Activated T-helper 17 cell treated with anti-CD3 and anti-CD28 coated beads, Interleukin-2, amount 50 U/mL, for 72 hours (primary cell): ENCODE measurements at places on chromosomes 5 and 9.
A peak's percentile ranks its signal among the peaks of the same experiment; 100 is the strongest.

DNA sequence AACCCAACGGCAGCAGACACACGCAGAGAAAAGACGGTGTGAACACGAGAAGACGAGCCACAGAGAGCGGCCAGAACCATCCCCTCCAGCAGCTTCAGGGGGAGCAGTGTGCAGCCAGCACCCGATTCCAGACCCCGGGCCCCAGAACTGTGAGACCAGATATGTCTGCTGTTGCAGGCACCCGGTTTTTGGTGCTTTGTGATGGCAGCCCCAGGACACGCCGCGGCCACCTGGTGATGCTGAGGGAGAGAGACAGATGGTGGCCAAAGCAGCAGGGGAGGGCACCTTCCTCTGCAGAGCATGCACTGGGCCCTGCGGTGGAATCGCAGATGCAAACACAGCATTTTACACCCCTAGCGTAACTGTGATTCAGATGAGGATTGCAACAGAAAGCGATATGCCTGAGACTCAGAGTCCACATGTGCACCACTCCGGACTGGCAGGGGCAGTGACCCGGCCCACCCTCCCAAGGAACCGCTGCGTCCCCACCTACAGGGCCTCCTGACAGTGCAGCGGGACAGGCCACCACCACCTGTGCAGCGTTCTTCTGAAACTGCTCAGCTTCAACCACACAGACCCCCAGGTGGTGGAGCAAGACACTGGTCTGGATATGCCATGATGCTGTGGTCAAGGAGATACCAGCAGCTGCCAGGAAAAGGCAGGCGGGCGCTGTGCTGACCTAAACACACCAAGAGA lies 24.0 kb downstream of the ZDHHC11B start:
- no peak for ATAC-seq

DNA sequence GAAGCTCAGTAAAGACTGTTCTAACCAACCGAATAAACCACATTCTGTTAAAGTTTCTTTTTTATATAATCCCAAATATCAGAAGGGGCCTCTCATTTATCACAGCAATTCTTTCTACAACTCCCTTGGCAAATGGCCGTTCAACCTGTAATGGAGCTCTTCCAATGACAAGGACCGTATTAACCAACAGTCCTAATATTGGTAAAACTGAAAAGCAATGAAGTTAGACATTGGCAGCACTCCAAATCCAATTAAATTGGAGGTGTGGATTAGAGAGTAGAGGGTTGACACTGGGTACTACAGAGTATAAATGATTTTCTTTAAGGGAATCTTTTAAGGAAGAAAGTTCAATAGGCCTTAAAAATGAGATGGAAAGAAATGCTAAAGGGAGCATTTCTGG lies 842 bp downstream of the TMED7 start:
- ATAC-seq = no peak

GRCh38 chr5:116216246-116216645 lies 131.4 kb downstream of the COMMD10 start:
- no peak for ATAC-seq

DNA sequence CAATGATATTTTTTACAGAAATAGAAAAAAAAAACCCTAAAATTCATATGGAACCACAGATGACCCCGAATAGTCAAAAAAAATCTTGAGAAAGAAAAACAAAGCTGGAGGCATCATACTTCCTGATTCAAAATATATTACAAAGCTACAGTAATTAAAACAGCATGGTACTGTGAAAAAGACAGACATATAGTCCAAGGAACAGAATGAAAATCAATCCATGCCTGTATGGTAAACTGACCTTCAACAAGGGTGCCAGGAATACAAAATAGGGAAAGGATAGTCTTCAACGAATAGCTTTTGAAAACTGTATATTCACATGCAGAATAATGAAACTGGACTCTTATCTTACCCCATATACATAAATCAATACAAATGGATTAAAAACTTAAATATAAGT lies 307.5 kb downstream of the MCTP1 start:
- no peak for ATAC-seq

DNA sequence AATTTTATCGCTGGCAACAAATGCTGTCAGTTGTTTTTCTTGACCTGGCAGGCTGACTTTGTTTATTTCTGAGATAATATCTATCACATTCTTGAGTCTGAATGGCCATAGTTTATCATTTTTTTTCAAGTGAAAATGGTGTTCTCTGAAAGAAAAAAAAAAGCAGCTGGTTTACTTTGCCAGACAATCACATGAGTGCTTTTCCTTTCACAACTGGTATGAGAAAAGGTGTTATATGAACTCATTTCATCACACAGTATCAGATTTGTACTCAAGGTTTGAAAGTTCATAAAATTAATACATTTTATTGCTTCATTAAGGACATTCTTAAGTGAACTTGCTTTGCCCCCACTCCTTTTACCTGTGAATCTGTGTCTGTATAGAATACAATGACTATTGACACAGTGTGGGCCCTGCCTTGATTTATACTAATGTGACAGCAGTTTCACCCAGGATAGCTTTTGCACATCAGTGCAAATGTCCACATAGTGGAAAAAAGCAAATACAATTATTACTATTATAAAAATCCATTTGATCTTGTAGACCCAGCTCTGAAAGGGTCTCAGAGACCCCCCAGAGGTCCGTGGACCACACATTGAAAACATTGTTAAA lies 33.1 kb upstream of the PRLR start:
- no peak for ATAC-seq

- ATAC-seq = no peak
These were observed 391.6 kb downstream of the DMRTA1 start for GRCh38 chr9:22838266-22838665.

DNA sequence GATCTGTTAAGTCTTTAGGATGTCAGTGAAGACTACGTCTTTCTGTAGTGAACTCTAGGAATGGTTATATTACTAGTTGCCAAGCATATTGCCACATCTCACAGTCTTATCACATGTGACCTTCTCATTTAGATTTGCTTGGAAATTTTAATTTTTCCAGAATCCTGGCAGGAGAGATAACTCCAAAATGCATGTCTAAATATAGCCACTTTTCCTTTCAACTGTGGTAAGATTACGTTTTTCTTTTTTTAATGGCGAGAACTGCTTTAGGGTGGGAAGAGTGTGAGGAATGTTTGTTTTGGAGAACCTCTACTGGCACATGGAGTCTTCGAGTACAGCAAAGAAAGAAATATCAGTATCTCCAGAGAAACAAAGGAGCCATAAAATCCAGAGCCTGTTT lies 91.7 kb upstream of the ADAMTSL1 start:
- ATAC-seq = no peak

DNA sequence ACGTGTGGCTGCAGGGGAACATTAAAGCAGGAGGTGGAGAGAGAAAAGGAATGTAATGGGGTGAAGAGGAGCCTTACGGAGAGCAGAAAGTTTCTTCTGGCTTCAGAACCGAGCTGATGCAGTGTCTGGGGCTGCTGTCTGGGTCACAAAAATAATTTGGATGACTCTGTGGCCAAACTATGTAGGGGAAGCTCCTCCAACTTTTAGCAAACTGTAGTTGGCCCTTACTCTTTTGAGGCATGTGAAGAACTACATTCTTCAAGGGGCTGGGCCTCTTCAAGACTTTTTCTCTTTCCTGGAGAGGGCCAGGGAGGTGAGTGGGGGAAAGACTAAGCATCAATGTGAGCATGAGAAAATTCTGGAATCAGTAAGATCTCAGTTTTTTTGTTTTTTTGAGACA lies 31.9 kb upstream of the SPARC start:
- ATAC-seq = no peak

DNA sequence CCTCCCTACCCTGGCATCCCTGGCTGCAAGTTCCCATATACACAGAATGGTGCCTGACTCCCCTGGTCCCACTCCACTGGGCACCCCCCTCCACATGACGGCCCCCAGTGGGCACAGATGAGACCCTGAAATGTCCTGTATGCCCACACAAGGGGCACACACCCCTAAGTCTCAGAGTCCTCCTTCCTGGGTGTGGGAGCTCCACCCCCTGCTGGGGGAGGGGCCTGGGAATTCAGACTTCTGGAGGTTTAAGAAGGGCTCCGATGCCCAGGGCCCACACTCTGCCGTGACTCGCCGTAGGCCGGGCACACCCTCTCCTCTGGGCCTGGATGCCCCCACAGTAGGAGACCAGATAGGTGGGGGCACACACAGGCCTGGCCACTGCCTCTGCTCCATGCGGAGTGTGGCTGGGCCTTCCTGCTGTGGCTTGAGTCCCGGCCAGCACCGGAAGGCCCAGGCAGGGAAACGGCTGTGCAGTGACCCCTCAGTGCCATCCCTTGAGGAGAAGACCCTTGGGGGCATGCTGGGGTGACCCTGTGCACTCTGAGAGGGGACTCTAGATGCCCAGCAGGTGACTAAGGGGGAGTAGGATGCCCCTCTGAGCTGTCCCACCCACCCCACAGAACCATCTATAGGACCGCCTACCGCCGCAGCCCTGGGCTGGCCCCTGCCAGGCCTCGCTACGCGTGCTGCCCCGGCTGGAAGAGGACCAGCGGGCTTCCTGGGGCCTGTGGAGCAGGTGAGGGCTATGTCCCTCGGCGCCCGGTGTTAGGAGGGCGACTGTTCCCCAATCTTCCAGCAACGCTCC lies 6.5 kb downstream of the EGFL7 start:
- no peak for ATAC-seq

DNA sequence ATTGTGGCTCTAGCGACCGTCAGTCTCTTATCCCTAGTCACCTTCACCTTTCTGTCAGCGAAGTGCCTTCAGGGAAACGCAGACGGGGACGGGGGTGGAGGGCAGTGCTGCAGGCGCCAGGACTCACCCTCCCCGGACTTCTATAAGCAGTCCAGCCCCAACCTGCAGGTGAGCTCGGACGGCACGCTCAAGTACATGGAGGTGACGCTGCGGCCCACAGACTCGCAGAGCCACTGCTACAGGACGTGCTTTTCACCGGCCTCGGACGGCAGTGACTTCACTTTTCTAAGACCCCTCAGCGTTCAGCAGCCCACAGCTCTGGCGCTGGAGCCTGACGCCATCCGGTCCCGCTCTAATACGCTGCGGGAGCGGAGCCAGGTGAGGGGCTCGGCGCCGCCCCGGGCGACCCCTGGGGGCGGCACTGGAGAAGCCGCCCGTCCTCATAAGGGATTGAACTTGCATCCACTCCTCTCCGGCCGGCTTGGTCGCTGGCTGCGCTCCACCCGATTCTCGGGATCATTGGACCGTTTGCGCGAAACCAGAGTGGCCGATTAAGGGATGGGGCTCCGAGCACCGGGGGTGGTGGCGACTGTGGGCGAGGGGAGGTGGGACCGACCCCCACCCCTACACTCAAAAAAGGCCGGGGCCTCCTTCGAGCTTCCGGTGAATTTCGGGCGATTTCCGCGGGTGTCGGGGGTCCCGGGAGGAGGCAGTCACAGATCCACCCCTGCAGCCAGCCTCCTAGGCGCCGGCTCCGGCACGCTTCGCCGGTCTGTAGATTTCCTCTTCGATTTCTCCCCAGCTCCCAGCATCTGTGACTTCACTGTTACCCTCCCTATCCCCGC lies 2.7 kb downstream of the PCDHGC5 start:
- no peak for ATAC-seq

DNA sequence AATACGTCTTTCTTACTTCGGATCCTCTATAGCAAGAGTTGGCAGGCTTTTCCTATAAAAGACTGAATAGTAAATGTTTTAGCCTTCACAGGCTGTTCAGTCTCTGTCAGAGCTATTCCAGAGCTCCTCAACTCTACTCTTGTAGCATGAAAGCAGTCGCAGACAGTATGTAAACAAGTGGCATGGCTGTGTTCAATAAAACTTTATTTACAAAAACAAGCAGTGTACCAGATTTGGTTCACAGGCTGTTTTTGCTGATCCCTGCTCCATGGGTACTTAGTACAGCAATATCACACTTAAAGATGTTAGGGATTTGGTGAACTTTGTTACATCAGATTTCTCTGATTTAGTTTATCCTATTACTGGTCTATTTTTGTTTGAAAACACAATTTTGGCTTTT lies 235.2 kb downstream of the MLLT3 start:
- no peak for ATAC-seq

DNA sequence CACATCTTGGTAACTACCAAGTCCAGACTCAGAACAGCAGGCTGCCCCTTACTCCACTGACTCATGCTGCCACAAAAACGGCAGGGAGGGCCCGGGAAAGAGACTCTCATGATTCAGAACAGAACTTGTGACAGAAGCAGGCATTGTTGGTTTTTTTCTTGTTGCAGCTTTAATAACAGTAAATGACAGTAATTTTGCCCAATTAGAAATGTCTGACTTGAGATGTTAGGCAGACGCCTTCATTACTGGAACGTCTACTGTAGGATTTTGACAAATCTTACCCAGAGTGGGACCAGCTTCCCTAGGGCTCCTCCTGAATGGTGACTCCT lies 77.9 kb downstream of the SEMA5A start:
- peak; percentile 29 for ATAC-seq

- ATAC-seq = no peak
These were observed 41.4 kb upstream of the PAPPA start for GRCh38 chr9:116112236-116112635.

DNA sequence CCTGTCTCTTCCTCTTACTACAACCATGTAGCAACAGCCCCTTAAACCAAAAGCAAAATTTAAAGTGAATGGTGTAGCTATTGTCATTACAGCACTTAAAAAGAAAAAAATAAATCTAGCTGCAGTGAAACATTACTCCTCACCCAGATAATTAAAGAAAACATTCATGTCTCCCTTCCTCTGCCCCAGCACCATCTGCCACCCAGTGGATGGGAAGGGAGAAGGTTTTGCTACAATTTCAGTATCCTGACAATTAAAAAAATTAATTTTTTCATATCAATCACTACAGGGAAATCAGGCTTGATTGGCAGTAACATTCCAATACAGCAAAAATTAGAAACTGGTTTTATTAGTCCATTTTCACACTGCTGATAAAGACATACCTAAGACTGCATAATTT lies 147.4 kb upstream of the PUM3 start:
- ATAC-seq = no peak

- ATAC-seq = no peak
These were observed 1171.2 kb downstream of the CDH12 start for GRCh38 chr5:21681911-21682310.

- ATAC-seq = peak; percentile 58
These were observed 95.8 kb upstream of the KLF9 start for GRCh38 chr9:70510157-70510770.

DNA sequence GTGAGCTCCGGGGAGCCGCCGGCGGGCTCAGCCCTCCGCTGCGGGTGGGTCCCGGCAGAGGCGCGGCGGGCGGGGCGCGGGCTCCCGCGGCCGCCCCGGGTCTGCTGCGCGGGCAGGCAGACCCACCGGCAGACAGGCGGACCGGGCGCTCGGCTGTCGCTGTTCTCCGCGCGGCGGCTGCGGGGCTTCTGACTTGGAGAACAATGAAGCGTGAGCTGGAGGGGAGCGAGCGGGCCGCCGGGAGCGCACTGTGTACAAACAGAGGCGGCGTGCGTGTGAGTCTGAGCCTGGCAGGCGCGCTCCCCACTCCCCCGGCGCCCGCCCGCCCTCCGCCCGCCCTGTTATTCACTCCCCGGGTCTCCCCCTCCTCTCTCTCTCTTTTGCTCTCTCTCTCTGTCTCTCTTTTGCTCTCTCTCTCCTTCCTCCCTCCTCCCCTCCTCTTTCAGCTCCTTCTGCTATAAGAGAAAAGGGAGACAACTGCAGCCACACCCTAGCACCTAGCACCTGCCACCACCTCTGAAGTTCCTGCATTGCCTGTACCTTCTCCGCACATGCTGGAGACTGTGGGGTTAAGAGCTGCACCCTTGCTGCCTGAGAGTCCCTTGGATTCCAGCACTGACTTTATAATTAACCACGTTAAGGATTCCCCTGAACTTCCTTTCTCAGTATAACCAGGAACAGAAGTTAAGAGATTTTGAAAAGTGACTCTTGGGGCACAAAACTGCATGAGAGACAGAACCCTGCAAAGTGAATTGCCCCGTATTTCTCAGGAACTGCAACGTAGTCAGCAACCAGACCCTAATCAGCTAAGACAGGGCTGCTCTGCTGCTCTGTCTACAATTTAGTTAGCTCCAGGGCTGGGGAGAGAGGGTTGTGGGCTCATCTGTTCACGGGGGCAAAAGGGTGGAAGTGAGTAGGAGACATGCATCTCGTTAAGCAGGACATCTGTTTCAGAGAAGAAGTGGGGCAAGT lies at the start of gene EDIL3:
Gene EDIL3, minus strand, starts transcription at position 277 of the 972 bp plus-strand sequence. CDS start 506 bp downstream, outside the sequence.
- ATAC-seq = no peak
